ENCODE measurements at places on chromosomes 2 and 18.
A peak's percentile ranks its signal among the peaks of the same experiment; 100 is the strongest.

GRCh38 chr2:181984814-181985631 lies 630 bp upstream of the PPP1R1C start:
- no peaks in the 10 kb centered on the region for H3K36me3 ChIP-seq
- 0 out of 2 replicates have a peak, but pooled peaks cover 5% of the 10 kb centered on the region for H3K4me1 ChIP-seq
- H3K27me3 ChIP-seq, result no peaks in the 10 kb centered on the region
- H3K27ac ChIP-seq, result no peak overlapping the region
- no peak for DNase-seq
- H3K4me3 ChIP-seq, result no peak overlapping the region

DNA sequence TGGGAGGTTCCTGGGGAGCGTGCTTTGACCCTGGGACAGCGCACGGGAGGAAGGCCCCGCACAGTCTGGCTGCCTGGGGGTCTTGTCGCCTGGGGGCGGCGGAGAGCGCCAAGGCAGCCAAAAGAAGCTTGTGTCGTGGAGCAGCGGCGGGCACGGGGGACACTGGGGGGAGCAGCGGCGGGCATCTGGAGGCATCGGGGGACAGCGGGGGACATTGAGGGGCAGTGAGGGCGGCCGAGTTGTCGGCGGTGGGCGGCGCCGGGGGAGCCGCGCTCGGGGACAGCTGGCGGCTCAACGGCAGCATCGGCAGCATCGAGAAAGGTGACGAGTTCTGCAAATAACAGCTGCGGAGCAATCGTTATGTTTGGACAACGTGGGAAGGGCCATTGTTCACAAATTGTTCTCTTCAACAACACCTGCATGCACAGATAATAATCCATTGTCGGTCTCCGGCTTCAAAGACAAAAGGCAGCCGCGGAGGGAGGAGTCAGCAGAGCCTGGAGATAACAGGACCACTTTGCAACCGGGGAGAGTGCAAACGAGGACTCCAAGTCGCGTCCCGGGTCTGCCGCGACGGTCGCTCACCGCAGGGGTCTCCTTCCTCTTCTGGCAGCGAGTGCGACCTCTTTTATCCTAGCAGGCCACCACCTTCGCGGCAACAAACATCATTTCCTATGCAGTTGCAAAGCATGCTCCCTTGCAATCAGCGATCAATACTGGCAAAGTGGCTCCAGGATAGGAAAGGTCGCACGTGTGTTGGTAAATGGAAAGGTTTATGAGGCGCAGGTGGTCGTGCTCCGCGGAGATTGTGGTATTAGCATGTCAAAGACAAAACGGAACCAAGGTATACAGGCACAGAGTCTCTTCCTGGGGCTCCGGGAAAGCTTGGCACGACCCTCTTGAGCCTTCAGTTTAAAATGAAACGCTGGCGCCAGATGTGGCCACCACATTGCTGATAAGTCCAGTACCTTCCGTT lies 132.3 kb upstream of the DLX2 start:
- no peak overlapping the region for H3K27ac ChIP-seq
- H3K27me3 ChIP-seq, result no peaks in the 10 kb centered on the region
- H3K4me1 ChIP-seq, result peaks cover 21% of the 10 kb centered on the region
- no peaks in the 10 kb centered on the region for H3K36me3 ChIP-seq

DNA sequence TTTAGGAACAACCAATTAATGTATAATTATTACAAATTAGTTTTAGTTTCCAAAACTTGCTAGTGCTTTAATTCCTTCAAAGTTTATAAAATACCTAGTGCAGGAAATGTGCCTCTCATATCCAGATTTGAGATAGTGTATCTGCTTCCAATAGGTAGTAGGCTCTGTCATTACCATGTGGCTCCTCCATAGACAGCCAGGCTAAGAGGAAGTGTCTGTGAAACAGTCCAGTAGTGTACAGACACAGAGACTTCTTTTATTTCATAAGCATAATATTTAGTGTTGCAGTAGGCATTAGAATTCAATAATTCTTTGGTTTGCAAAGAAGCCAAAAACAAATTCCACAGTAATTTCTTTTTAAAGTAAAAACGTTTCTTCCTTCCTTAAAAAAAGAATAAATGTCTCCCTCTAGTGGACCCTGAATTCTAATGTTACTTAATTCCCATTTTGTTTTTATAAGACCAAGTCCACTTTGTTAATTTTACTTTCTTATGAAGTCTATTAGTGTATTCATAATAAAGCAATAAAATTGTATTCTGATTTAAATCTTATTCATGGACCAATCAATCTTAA lies 101.2 kb downstream of the NEB start:
- no peak overlapping the region for H3K27ac ChIP-seq
- no peak overlapping the region for H3K4me3 ChIP-seq
- peaks cover 7% of the 10 kb centered on the region for H3K4me1 ChIP-seq
- peak; percentile 10 for DNase-seq
- H3K27me3 ChIP-seq, result no peaks in the 10 kb centered on the region
- no peaks in the 10 kb centered on the region for H3K36me3 ChIP-seq

DNA sequence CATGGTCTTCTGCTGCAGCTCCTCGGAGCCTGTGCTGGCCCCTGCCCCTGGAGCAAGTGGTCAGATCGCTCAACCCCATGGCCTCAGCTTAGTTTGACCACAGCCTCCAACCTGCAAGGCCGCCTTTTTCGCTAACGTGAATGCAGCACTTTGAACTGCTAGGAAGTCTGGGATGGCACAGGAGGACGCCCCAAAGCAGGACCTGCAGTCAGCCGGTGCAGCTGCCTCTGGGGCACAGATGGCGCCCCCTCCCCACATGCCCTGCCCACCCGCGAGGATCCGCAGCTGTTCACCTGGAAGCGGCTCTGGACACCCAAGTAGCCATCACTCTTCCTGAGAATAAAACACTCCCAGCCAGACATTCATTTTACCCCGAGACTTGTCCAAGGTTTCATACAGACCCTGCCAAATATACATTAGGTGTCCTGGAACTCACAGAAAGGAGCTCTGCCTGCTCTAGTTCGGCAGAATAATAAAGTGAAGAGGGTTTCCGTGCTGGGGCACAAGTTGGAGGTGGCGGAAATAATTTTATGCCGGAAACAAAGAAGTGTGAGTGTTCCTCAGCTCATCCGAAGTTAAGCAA lies 510.1 kb downstream of the EIPR1 start:
- H3K4me1 ChIP-seq, result peaks cover 56% of the 10 kb centered on the region
- no peak overlapping the region for H3K27ac ChIP-seq
- H3K36me3 ChIP-seq, result no peaks in the 10 kb centered on the region
- no peak overlapping the region for H3K4me3 ChIP-seq
- H3K27me3 ChIP-seq, result no peaks in the 10 kb centered on the region

GRCh38 chr2:204950695-204951346 lies 405.5 kb downstream of the PARD3B start:
- H3K4me1 ChIP-seq, result no peaks in the 10 kb centered on the region
- DNase-seq, result no peak
- H3K27ac ChIP-seq, result no peak overlapping the region
- H3K4me3 ChIP-seq, result no peak overlapping the region

- H3K4me1 ChIP-seq, result no peaks in the 10 kb centered on the region
- DNase-seq, result no peak
- H3K36me3 ChIP-seq, result no peaks in the 10 kb centered on the region
- H3K4me3 ChIP-seq, result no peak overlapping the region
- no peak overlapping the region for H3K27ac ChIP-seq
Measured at GRCh38 chr2:106816974-106817373, 69.0 kb downstream of the ST6GAL2 start.

DNA sequence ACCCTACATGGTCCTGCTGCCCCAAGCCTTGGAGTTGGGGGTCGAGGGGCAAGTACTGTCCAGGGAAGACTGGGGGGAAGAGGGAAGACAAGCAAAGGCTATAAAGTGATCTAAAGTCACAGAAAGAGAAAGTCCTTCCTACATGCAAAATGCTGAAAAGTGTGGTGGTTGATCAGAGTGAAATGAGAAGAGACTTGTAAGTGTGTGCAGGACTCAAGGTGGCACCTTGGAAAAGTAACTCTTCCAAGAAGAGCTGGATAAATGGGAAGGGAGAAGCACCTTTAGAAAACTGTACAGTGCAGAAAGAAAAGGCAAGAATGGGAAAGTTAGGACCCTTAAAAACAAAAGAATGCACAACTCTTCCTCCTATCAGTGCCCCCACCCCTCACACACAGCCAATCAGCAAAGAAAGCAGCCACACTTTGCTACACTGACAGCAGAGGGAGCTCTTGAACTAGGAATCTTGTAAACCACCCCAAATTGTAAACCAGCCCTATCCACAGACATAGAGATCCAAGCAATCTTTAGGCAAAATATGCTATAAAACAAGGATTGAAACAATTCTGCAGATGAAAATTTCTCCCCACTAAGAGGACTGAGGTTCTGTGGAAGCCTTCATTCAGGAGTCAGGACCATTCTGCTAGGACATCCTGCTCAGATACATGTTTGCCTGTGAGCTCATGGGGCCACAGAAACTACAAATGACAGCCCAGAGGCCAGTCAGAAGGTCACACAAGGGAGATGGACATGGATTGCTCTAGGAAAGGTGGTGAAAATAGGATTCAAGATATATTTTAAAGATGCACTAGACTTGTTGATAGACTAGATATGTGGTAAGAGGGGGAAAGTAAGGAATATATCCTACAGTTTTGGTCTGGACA lies 146.4 kb downstream of the FTCDNL1 start:
- no peaks in the 10 kb centered on the region for H3K27me3 ChIP-seq
- H3K4me1 ChIP-seq, result no peaks in the 10 kb centered on the region
- H3K36me3 ChIP-seq, result no peaks in the 10 kb centered on the region
- H3K4me3 ChIP-seq, result no peak overlapping the region

- H3K4me3 ChIP-seq, result no peak overlapping the region
- H3K4me1 ChIP-seq, result no peaks in the 10 kb centered on the region
- no peak overlapping the region for H3K27ac ChIP-seq
- H3K27me3 ChIP-seq, result no peaks in the 10 kb centered on the region
Measured at GRCh38 chr2:54871457-54872107, 148.1 kb downstream of the EML6 start.

DNA sequence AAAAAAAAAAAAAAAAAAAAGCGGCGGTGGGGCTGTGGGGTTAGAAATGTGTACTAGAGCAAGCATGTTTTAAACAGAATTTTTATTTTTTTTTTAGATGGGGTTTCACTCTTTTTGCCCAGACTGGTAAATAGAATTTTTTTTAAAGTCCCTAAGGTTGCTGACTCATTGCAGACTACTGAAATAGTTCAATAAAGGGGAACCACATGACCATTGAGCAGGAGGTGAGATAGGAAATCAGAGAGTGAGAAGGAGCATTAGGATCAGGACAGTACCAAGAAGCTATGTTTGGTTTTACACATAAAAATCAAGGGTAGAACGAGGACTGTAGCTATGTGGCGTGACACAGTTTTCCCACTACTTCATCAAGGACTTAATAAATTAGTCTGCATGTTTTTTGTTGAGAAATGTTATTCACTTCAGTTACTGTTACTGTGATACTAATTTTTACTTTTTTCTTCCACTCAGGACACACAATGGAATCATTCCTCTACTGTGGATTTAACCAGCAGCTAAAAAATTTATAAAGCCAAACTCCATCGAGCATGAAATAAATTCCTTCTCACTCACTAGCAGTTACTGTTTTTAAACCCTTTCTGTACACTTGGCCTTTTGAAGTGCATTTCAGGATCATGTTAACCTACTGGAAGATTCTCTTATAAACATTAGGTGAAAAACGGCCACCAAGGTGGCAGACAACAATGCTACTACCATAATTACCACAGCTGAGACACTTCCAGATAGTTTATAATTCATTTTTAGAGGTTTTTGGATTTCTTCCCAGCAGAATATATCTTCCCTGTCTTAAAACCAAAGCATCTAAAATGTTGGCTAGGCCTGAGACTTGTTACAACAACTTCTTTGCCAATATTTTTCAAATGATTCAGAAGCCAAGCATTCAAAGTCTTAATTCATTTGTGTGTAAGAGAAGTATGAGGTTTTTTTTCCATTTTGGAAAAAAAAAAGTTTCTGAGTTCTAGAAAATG lies 33.2 kb downstream of the LAMA1 start:
- no peak overlapping the region for H3K27ac ChIP-seq
- no peaks in the 10 kb centered on the region for H3K36me3 ChIP-seq
- no peak for DNase-seq
- no peaks in the 10 kb centered on the region for H3K4me1 ChIP-seq
- H3K27me3 ChIP-seq, result no peaks in the 10 kb centered on the region

- no peak overlapping the region for H3K27ac ChIP-seq
- no peaks in the 10 kb centered on the region for H3K36me3 ChIP-seq
- no peak overlapping the region for H3K4me3 ChIP-seq
- H3K27me3 ChIP-seq, result peaks cover 4% of the 10 kb centered on the region
Measured at GRCh38 chr2:64234150-64234549, 89.9 kb upstream of the PELI1 start.

DNA sequence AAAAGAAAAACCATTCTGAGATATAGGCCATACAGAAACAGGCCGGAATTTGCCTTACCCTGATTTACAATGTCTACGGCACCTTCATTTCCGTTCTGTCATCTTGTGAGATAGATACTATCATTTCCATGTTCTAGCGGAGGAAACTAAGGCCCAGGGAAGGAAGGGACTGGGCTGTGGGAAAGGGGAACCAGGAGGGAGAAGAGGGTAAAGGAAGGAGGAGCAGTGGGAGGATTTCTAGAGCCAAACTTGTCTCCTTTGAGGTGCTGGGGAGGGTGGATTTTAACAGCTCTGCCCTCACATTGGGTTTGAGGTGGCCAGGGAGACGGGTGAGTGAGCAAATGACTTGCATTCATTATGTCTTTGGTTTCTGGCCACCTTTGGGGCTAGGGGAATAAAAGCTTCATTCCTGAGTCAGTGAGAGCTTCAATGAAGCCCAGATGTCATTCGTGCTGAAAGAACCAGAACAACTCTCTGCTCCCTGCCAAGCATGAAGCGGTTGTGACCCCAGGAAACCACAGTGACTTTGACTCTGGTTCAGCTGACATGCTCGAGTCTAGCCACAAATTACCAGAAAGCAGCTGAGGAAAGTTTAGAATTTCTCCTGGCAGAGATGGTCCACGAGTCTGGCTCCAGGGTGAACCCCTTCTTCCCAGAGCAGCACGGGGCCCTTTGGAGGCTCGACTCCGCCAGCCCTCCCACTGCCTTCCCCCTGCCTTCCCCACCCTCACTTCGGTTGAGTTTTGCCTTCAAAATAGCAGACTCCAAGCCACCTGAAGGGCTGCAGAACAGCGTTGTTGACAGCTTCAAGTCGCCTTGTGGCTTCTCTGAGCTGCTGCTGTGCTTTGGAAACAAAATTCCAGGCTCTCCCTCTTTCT lies 3.8 kb downstream of the ACTG2 start:
- DNase-seq, result no peak
- no peaks in the 10 kb centered on the region for H3K36me3 ChIP-seq
- H3K4me1 ChIP-seq, result no peaks in the 10 kb centered on the region
- H3K27ac ChIP-seq, result no peak overlapping the region

- H3K4me1 ChIP-seq, result no peaks in the 10 kb centered on the region
- H3K4me3 ChIP-seq, result no peak overlapping the region
- H3K27me3 ChIP-seq, result no peaks in the 10 kb centered on the region
- H3K36me3 ChIP-seq, result no peaks in the 10 kb centered on the region
- DNase-seq, result no peak
Measured at GRCh38 chr18:52570975-52571374, 231.0 kb downstream of the DCC start.

- H3K27ac ChIP-seq, result no peak overlapping the region
- no peak overlapping the region for H3K4me3 ChIP-seq
- no peaks in the 10 kb centered on the region for H3K36me3 ChIP-seq
- no peak for DNase-seq
- no peaks in the 10 kb centered on the region for H3K4me1 ChIP-seq
- no peaks in the 10 kb centered on the region for H3K27me3 ChIP-seq
Measured at GRCh38 chr2:203797276-203797675, 70.3 kb upstream of the CTLA4 start.

Data from SK-N-SH (cell line).